ENCODE measurements at places on chromosomes 11 and 22.

DNA sequence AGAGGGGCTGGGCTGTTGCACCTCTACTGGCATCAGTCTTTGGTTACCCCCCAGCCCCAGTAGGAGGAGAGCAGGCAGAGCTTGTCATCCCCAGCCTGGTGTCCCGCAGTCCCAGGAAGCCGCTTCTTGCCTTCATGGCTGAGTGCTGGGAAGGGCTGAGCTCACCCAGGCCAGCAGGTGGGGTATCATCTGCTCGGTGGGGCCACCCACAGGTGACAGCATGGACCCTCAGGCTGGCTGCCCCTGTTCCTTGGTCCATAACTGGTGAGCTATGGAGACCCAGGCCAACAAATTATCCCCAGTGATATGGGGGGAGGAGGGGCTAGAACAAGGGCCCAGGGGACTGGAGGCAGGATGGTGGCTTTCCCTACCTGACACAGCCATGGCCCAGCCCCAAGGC is 6.5 kb upstream of the RHOD start:
- no peak for DNase-seq

DNA sequence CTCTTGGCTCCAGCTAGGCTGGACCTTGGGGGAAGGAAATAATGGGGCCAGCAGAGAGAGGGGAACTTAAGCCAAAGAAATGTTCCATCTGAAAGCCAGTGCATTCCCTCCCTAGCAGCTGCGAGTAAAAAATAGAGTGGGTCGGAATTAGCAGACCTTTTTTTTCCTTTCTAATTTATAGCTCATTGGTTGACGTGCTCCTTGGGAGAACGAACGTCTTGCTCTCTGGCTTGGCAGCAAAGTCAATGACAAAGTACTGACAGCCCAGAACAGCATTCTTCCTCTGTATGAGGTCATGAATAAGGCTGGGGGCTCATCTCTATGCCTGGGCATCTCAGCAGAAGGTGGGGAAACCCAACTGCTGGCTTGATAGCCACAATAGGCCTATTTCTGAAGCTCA is 65.0 kb downstream of the SEZ6L start:
- no peak for DNase-seq

GRCh38 chr11:69791276-69792180 is 16.4 kb upstream of the FGF4 start:
- no peak for DNase-seq

DNA sequence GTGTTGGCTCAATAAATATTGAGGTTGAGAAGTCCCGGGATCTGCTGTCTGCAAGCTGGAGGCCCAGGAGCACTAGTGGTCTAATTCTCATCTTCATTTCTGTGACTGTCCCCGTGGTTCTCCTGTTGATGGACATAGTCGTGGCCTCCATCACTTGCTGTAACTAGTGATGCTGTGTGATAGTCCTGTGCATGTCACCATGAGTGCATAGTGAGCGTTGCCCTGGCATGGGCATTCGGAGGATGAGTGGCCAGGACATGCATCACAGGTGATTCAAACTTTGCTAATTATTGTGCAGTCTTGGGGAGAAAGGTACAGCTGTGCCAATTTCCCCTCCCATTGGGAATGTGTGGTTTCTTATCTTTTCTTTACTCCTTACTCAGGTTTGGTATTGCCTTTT is 902.2 kb downstream of the BRD1 start:
- no peak for DNase-seq

- no peak for DNase-seq
Measured at GRCh38 chr11:313304-313786, 495 bp upstream of the IFITM1 start.

GRCh38 chr11:17229481-17230152 is 21.8 kb upstream of the PIK3C2A start:
- DNase-seq, result no peak
